ENCODE measurements at places on chromosomes 7 and 10. TPM values are rescaled to one million over a fixed set of nuclear protein-coding genes. Genes with fewer than 3 reads are reported as not detected.

The TRIL gene
- 0.17 TPM for total RNA-seq

The CYP3A7 gene
- total RNA-seq = 37.8 TPM

The CCNJ gene
- 5.6 TPM for total RNA-seq

DNA sequence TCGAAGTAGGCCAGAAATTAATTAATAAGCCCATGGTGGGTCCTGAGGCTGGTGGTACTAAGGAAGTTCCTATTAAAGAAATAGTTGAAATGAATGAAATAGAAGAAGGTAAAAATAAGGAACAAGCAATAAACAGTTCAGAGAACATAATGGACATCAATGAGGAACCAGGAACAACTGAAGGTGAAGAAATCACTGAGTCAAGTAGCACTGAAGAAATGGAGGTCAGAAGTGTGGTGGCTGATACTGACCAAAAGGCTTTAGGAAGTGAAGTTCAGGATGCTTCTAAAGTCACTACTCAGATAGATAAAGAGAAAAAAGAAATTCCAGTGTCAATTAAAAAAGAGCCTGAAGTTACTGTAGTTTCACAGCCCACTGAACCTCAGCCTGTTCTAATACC lies 36.0 kb downstream of the SLK start:
- no peak for DNase-seq

- no peak for DNase-seq
Measured at GRCh38 chr7:8514781-8515519, 81.5 kb downstream of the NXPH1 start.

The PNLIPRP3 gene
- not detected for total RNA-seq

The CLDN3 gene
- not detected for total RNA-seq

Measured in fibroblast of lung (primary cell).